ENCODE measurements at places on chromosomes 3 and 15. TPM values are rescaled to one million over a fixed set of nuclear protein-coding genes. Genes with fewer than 3 reads are reported as not detected.

The DOCK3 gene
- 21.4 TPM for total RNA-seq

The TLR9 gene
- 0.16 TPM for total RNA-seq

The CNTN6 gene
- total RNA-seq: 17.2 TPM

DNA sequence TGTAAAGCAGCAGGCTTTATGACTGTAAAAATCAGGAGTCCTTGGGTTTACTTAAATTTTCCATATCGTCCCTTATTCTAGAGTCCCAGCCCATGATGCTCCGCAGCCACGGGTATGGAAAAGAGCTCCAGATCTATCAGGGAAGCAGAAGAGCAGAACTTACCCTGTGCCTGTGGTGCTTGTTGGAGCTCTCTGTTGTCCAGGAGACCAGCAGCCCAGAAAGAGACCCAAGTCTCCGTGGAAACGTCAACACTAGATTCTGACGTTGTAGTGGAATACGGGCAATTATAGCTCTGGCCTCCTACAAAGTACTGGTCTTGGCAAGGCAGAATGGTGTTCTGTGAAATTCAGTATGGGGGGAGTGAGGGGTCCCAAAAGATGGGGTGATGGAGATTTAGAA is 2.0 kb downstream of the GMNC start:
- no peak for DNase-seq
- H3K27me3 ChIP-seq: peaks cover 62% of the 10 kb centered on the region
- no peak overlapping the region for H3K4me3 ChIP-seq
- no peak overlapping the region for H3K27ac ChIP-seq
- H3K4me1 ChIP-seq: peaks cover 18% of the 10 kb centered on the region
- H3K36me3 ChIP-seq: no peaks in the 10 kb centered on the region

- H3K27me3 ChIP-seq: no peaks in the 10 kb centered on the region
- no peaks in the 10 kb centered on the region for H3K36me3 ChIP-seq
- DNase-seq: no peak
- H3K27ac ChIP-seq: no peak overlapping the region
Measured at GRCh38 chr3:152706991-152707713, 127.8 kb upstream of the P2RY1 start.

GRCh38 chr3:40877631-40878463 is 321.5 kb upstream of the CTNNB1 start:
- H3K4me3 ChIP-seq: no peak overlapping the region
- no peaks in the 10 kb centered on the region for H3K27me3 ChIP-seq
- no peak for DNase-seq

- no peaks in the 10 kb centered on the region for H3K27me3 ChIP-seq
- H3K4me1 ChIP-seq: peaks cover 41% of the 10 kb centered on the region
- peak overlapping the region; percentile 13 for H3K27ac ChIP-seq
Measured at GRCh38 chr3:185778094-185778493, 46.7 kb downstream of the IGF2BP2 start.

GRCh38 chr3:155441506-155441905 is 148.0 kb upstream of the STRIT1 start:
- no peak for DNase-seq
- no peaks in the 10 kb centered on the region for H3K27me3 ChIP-seq
- H3K4me1 ChIP-seq: no peaks in the 10 kb centered on the region
- no peak overlapping the region for H3K27ac ChIP-seq
- H3K4me3 ChIP-seq: no peak overlapping the region

- peak overlapping the region; percentile 76 for H3K27ac ChIP-seq
- DNase-seq: no peak
- no peak overlapping the region for H3K4me3 ChIP-seq
Measured at GRCh38 chr3:177589911-177590381, 392.7 kb upstream of the TBL1XR1 start.

GRCh38 chr15:58063614-58064013 is 1.9 kb downstream of the ALDH1A2 start:
- H3K36me3 ChIP-seq: no peaks in the 10 kb centered on the region
- H3K27me3 ChIP-seq: peaks cover 78% of the 10 kb centered on the region
- no peak overlapping the region for H3K27ac ChIP-seq
- H3K4me1 ChIP-seq: peaks cover 20% of the 10 kb centered on the region
- H3K4me3 ChIP-seq: peak overlapping the region; percentile 54

DNA sequence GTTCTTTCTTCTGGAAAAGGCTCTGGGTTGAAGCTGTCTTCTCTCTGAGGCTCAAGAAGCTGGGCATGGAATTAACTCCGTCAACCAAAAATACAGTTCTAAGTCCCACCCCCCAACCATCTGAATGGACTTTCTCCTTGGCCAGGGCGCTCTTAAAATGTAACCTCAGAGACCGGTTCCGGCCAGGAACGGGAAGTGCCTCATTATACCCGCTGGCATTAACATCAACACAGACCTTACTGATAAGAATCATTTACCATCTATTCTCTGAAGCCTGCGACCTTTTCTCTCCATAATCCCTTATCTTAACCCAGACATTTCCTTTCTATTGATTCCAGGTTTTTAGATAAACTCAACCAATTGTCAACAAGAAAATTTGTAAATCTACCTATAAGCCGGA is 64.7 kb downstream of the ATP1B3 start:
- no peak overlapping the region for H3K4me3 ChIP-seq
- DNase-seq: no peak
- H3K36me3 ChIP-seq: peaks cover 7% of the 10 kb centered on the region
- peaks cover 20% of the 10 kb centered on the region for H3K4me1 ChIP-seq
- no peak overlapping the region for H3K27ac ChIP-seq

DNA sequence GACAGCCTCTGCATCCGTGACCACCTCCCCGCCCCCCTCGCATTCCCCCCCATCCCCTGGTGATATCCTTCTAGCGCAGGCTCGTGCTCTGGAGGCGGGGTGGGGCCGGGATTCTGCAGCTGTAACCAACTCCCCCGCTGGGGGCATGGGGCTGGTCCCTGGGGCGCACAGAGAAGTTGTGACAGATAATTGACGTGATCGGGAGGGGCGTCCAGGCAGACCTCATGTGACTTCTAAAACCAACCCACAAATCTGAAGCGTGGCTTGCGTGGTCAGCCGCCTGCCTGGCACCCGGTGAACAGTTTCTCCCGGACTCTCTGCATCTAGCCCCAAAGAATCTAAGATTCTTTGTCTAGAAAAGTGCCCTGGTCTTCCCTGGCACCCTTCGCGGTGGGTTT is 100.6 kb upstream of the IGF1R start:
- no peaks in the 10 kb centered on the region for H3K36me3 ChIP-seq
- no peak for DNase-seq
- H3K27ac ChIP-seq: peak overlapping the region; percentile 20
- H3K4me1 ChIP-seq: peaks cover 15% of the 10 kb centered on the region
- peak overlapping the region; percentile 73 for H3K4me3 ChIP-seq

DNA sequence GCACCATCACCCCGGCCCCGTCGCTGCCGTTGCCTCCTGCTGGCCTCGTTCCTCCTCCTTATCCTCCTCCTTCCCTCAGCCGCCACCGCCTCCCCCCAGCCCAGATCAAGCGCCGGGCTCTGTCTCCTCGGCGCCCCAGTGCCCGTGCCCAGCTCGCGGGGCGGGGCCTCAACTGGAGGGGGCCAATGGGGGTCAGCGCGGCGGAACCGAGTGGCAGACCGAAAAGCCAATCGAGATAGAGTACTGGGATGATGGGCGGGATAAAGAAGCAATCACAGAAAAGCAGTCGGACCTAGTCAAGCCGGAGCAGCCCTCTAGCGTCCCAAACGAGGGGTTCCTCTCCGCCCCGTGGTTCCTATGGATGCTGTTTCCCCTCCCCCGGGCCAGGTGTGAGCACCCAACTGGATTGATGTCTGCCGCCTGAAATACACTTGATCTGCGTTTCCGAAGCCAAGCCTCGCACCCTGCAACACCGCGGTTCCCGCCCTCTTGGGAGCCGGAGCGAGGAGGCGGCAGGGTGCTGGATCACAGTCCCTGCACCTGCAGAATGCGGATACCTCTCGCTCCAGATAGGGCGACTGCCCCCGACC is at the start of gene FRMD5:
FRMD5 (minus strand) TSS at position 121 of the 590 bp plus-strand sequence.
- H3K4me3 ChIP-seq: peak within 1 kb of the TSS; percentile 86
- H3K36me3 ChIP-seq: no peaks in the 10 kb centered on the region
- H3K27me3 ChIP-seq: peaks cover 43% of the 10 kb centered on the region
- DNase-seq: peak; percentile 94
- H3K27ac ChIP-seq: peak within 1 kb of the TSS; percentile 64

- H3K36me3 ChIP-seq: peaks cover 26% of the 10 kb centered on the region
- peaks cover 2% of the 10 kb centered on the region for H3K4me1 ChIP-seq
- no peak for DNase-seq
- H3K27ac ChIP-seq: no peak overlapping the region
- no peaks in the 10 kb centered on the region for H3K27me3 ChIP-seq
Measured at GRCh38 chr3:18300916-18301315, 124.2 kb downstream of the SATB1 start.

DNA sequence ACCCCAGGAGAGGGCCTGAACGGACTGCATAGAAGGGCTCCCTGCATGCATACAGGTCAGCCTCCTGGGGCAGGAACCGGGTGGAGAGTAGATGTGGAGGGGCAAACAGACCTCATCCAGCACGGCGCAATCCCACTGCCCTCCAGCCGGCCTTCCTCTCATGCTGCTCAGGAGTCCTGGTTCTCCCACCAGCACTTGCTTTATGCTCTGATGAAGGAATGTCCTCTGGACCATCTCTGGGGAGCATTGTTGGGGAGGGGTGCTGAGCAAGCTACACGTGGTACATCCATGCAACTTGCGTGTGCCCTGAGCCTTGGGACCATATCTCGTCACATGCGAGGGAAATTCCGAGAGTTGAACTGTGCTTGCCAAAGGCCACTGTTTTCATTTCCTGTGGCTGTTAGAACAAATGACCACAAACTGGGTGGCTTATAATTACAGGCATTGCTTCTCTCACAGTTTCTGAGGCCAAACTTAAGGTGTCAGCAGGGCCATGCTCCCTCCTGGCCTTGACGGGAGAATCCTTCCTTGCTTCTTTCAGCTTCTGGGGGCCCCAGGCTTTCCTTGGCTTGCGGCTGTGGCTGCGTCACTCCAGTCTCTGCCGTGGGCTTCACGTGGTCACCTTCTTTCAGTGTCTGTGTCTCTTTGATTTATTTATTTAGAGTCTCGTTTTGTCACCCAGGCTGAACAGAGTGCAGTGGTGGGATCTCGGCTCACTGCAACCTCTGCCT is 12.2 kb downstream of the SELENOS start:
- H3K36me3 ChIP-seq: peaks cover 3% of the 10 kb centered on the region
- H3K4me3 ChIP-seq: no peak overlapping the region
- peaks cover 8% of the 10 kb centered on the region for H3K27me3 ChIP-seq
- no peak for DNase-seq
- no peak overlapping the region for H3K27ac ChIP-seq

DNA sequence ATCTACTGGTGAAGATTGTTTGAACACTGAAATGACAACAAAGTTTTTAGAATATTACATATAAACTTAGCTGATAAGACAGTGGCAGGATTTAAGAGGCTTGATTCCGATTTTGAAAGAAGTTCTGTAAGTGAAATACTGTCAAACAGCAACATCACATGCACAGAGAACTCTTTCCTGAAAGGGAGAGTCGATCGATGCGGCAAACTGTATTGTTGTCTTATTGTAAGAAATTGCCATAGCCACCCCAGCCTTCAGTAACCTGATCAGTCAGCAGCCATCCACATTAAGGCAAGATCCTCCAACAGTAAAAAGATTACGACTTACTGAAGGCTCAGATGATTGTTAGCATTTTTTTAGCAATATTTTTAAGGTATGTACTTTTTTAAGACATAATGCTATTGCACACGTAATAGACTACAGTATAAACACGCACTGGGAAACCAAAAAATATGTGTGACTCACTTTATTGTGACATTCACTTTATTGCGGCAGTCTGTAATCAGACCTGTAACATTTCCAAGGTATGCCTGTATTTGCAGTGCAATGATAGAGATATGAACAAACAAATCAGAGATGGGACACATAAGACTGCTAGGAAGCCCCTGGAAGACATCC is 225.6 kb upstream of the UBE2E1 start:
- H3K4me3 ChIP-seq: no peak overlapping the region
- H3K4me1 ChIP-seq: no peaks in the 10 kb centered on the region
- DNase-seq: no peak
- peaks cover 17% of the 10 kb centered on the region for H3K36me3 ChIP-seq
- H3K27ac ChIP-seq: no peak overlapping the region

All from mesothelial cell of epicardium (in vitro differentiated cells).